ENCODE measurements at places on chromosomes 1 and 21. TPM values are rescaled to one million over a fixed set of nuclear protein-coding genes. Genes with fewer than 3 reads are reported as not detected.

The SPAG17 gene
- 2.7 TPM for total RNA-seq

The LEMD1 gene
- 1.3 TPM for total RNA-seq

The IL12RB2 gene
- 0.34 TPM for total RNA-seq

The ACTN2 gene
- total RNA-seq, result 2.2 TPM

The TIAM1 gene
- 54.6 TPM for total RNA-seq

The LSM10 gene
- total RNA-seq, result 26.1 TPM

The GUCA2A gene
- not detected for total RNA-seq

The BRDT gene
- not detected for total RNA-seq

The DDR2 gene
- total RNA-seq, result 58.1 TPM
